IPS-NIHi11 (cell line): ENCODE measurements at places on chromosomes 3 and 15.

GRCh38 chr15:35159170-35159569 is 74.1 kb upstream of the NANOGP8 start:
- DNase-seq, result no peak

DNA sequence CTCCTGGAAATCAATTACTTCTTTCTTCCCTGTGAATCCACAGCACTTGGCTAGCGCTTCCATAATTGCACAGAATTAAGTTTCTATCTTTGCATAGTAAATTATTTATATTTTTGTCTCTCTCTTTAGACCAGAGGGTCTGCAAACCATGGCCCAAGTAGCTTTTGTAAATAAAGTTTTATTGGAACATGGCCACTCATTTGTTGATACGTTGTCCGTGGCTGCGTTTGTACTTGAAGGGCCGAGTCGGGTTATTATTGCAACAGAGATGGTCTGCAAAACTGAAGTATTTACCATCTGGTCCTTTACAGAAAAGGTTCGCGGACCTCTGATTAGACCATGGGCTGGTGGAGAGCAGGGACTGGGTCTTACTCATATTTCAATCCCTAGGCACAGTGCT is 102.5 kb downstream of the RPLP1 start:
- DNase-seq, result no peak

DNA sequence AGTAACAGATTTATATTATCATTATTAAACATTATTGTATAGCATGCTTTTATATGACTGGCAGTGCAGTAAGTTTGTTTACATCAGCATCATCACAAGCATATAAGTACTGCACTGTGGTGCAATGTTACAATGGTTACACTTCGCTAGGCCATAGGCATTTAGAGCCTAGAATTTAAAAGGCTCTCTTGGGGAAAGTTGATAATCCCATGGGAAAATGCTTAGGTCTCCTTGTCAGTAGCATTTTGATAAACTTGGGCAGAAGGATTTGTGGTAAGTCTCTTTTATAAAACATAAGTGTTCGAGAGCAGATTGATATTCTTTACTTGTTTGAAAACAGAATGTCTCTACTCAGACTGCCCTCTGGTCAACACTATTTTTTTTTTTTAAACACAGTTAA is 7.5 kb downstream of the DTWD1 start:
- no peak for DNase-seq

DNA sequence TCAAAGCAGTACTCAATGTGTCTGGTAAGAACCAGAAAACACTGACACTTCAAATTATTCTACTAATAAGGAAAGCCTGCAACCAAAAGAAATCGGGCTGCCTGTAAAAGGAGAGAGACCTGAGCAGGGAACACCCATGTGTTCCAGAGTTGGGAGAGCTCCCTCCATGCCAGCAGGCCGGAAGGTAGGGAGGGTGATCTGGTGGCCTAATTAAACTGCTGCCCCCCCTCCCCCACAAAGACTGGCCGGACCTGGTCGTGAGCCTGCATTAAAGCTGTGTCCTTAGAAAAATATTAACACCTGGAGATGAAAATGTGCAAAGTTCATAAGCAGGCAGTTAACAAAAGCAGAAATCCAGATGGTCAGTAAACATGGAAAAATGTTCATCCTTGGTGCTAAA is 170.6 kb upstream of the BHLHE40 start:
- DNase-seq, result no peak

GRCh38 chr3:122497425-122497824 is 17.3 kb downstream of the KPNA1 start:
- no peak for DNase-seq

DNA sequence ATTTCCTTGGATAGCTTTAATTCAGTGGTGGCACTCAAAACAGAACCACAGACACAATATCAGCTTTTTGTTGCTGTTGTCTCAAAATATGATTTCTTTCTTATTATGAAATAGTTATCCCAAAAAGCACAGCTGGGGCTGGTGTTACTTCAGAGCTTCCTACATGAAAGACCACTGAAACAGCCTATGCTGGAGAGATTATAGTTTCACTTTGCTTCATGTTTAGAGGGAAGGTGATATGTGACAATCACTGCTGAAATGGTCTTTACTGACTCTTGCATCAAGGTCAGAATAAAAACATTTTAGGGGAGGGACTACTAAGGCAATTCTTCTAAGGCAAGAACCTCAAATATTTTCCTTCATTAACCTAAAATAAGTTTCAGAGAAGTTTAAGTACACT is 190.7 kb downstream of the TNIK start:
- no peak for DNase-seq

DNA sequence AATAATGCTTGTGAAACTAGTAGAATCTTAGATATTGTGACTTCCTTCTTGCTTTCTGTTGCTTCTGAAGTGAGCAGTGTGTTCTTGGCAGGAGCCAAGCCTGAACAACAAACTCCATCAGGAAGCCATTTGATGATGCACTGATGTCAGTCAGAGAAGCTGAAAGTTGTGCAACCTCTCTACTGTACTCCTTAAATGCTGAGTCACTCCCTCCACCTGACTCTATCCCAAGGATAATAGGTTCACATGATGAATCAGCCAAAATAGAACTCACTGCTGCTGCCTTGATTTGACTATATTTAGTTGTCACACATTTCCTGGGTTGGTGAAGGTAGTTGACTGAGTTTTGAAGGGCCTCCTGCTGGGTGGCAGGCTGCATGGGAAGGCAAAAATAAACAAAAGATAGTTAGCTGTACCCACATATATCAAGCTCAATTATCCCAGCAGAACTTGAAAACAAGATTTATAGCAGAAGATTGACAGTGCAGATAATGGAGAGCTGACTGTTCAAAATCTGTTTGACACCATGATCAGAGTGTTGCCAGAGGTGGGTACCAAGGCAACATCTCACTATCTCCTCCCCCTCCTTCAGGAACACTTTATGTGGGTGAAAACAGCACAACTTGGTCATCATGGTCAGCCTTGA is 328.4 kb upstream of the DPH6 start:
- DNase-seq, result no peak

DNA sequence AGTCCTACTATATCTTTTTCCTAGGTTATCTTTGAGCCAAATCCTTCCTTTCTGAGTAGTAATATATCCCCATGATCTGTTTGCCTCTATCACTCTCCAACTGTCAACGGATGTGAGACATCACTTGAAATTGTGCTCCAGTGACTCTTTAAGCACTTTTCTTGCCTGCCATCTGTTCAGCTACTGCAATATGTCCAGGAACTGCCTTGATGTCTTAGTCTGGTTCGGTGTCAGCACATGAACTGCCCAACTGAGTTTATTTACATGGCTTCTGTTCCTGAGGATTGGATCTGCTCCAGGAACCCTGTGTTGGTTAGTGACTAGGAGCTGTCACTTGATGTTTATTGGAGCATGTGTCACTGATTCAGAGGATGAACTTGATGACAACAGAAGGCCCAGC is 116.5 kb downstream of the SLC9A9 start:
- DNase-seq, result no peak

GRCh38 chr3:46097691-46098241 is 70.5 kb upstream of the XCR1 start:
- DNase-seq, result no peak

DNA sequence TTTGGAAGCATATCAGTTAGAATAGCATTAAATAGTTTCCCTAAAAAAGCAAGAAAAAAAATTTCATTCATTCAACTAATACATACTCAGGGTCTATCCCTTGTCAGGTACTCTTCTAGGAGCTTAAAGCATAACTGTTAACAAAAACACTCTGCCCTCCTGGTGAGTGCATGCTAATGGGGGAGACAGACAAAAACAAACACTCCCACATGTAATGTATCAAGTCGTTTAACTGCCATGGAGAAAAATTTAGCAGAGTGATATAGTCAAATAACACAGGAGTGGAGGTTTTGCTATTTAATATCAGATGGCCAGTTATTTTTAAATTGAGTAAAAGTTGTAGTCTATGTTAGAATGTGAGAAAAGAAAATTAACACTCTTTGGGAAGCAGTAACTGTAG is 254.5 kb upstream of the RARB start:
- no peak for DNase-seq

- no peak for DNase-seq
Measured at GRCh38 chr15:63482874-63483323, 21.5 kb upstream of the USP3 start.

DNA sequence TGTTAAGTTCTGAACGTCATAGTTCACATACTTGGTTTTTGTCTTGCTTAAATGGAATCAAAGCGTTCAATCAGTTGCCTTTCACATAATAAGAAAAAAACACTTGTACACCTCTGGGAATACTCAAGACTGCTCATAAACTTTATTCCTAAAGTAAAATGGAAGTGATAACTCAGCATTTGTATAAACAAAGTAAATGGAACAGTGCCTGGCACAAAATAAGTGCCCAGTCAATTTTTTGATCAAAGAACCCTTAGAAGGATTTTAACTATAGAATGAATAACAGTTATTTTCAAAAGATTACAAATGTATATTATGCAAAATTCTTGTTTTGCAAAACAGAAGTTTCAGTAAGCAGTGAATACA is 1.3 kb downstream of the RAB5A start:
- no peak for DNase-seq

DNA sequence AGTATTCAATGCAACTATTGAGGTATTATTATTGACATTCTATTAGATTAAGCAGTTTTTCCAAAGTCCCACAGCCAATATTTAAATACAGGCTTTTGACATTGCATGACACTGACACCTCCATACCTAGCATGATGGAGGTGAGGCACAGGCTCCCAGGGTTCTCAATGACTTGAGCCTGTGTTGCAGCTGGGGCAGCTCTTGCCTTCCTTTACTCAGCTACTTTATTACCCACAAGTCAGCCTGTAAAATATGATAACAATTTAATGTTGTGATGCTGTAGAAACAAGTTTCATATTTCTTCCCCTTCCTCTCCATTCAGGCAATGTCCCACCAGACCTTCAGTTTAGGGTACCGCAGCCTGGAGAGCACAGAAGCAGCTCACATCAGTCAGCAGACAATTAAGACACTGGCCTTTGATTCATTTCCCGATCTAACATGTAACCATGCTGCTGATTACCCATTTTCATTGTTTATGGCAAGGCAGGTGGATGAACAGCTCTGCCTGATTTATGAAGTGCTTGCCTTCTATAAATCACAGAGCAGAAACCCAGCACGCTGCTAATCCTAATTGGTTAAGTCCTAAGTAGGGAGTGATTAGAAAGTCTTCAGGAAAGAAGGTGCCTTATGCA is 826.1 kb downstream of the AGBL1 start:
- no peak for DNase-seq

- DNase-seq, result no peak
Measured at GRCh38 chr15:95658799-95659198, 671.7 kb upstream of the NR2F2 start.

DNA sequence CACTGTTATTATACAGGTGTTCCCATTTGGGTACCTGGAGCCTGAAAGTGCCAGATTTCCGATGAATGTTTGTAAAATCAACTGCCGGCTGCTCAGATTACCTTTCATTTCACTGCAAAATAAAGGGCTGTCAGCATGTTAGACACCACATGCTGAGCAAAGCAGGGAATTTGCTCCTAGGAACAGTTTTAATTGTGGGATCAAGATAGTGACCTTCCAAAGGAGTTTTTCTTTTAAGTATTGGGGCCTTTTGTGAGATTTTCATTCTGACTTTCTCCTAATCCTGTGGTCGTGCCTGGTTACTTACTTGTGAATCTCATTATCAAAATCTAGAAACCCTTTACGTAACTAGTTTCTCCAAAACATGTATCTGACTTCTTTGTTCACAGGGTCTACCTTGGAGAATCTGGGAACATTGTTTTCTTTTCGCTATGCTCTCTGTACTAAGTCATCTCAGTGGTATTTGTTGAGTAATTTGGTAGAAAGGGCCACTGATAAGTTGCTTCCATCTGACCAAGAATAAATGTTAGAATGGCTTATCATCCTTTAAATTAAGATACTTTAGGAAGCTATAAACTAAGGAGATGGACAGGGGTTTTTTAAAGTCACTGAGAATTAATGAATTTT is 40.8 kb upstream of the LRTM1 start:
- DNase-seq, result no peak
